ENCODE measurements at places on chromosomes 6 and 20.

- no peak for DNase-seq
These were observed 855 bp downstream of the BYSL start for GRCh38 chr6:41922154-41922553.

DNA sequence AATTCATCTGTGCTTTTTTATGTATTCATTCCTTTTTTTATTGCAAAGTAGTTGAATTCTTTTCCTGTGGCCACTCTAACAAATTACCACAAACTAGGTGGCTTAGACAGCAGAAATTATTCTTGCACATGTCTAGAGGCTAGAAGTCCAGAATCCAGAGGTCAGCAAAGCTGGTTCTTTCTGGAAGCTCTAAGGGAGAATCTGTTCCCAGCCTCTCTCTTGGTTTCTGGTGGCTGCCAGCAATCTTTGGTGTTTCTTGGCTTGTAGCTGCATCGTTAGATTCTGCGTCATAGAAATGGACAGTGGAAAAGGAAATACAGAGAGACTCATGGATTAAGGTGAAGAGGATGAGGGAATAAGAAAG is 39.3 kb downstream of the GSTA2 start:
- no peak for DNase-seq

GRCh38 chr6:154112181-154112809 is 73.3 kb downstream of the OPRM1 start:
- DNase-seq = no peak

- no peak for DNase-seq
These were observed 185.2 kb upstream of the STXBP5 start for GRCh38 chr6:147019001-147019400.

GRCh38 chr20:3786126-3786484 is 435 bp downstream of the CENPB start:
- no peak for DNase-seq

GRCh38 chr20:4720977-4721349 is 746 bp upstream of the PRND start:
- no peak for DNase-seq

DNA sequence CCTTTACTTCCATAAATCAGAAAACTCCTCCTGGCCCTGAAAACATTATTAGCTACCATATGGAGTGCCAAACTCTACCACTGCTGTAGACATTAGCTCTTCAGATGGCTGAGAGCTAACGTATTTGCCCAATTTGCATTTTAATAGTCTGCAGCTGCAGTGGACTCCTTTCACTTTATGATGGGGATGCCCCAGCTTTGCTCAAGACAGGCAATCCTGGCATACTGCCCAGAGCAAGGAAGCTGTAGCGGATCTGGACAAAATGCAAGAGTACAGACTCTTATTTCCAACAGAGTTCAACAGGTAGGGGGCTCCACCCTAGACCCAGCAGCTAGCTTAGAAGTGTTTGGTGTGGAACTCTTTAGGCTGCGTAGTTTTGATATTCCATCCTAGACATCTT is 246.7 kb downstream of the FOXC1 start:
- peak; percentile 72 for DNase-seq

DNA sequence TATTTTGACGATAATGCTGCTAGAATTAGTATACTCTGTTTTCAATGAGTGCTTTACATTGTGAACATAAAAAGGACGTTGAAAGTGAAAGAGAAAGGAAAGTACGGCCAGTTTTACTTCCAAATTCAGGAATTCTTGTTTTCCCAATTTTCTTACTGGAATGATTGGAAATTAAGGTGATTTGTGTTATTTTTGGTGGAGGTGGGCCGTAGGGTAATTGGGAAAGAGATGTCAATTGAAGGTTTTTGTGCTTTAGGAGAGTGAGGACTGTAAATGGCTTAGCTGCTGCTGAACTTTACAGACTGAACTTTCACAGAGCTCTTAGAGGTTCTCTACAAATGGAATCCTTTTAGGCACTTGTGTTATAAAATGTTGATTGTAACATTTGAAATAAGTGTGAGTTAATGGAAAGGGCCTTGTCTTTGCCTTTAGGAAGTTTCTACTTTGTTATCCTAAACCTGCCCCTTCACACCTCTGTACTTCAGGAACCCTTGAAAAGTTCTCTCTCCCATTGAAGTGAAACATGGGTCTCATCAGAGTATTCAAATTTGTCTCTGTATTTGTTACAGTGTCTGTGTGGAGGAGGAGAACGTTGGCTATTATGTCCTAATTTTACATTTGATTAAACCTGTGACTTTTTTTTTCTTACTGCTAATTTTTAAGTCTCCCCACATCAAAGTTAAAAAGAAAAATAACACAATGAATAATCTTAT is 256.4 kb downstream of the ARID1B start:
- no peak for DNase-seq

- no peak for DNase-seq
These were observed 51.1 kb downstream of the FGD2 start for GRCh38 chr6:37056439-37057127.

DNA sequence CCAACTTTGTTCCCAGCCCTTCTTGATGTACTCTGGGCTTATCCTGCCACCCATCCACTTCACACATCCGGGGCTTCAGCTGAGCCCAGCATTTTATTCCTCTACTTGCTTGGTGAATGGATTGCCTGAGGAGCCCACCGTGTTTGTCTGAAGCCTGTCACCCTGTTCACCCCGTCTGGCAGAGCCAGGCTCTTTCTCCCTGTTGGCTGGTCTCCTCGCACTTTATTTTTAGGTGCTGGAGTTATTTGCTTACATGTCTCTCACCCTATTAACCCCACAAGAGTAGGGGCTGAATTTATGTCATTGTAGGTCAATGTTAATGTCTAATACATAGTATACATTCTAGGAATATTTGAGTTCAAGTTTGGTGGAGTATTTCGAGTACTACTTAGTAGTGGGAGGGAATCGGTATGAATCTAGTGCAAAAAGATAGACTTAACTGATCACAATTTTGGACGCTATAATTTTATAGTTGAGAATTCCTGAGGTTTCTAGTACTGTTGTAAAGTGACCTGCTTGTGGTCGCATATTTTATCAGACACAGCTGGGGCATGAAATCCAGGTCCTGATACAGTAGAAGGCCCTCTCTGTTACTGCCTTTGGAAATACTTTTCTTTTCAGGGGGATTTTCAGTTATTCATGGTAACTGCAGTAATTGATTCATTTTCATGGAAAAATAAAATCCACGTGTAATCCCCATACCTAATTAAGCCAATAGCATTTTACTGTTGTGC is 10.8 kb downstream of the JARID2 start:
- DNase-seq = no peak

DNA sequence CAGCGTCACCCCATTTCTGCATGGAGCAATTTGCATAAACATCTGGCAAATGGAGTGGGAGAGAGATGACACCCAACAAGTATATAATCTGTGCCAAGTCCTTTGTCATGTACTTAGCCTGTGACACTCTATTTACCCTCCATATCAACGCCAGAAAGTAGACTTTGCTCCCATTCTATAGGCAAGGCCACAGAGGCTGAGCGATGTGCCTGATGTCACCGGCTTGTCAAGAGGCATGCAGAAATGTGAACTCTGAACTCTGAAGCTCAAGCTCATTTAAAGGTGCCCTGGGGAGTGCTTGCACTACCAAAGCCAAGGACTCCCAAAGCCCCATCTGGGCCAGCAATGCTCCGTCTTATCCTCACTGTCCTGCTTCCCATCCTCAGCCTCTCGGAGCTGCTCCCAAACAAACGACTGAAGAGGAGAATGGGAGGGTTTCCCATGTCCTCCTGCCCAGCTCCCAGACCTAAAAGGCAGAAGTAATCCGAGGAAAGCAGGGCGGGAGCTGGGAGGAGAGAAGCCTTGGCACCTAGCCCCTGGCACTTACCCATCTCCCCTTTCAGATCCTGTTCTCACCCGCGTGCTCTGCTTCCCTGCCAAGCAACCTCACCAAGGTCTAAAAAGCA is 9.2 kb downstream of the CPNE5 start:
- no peak for DNase-seq

DNA sequence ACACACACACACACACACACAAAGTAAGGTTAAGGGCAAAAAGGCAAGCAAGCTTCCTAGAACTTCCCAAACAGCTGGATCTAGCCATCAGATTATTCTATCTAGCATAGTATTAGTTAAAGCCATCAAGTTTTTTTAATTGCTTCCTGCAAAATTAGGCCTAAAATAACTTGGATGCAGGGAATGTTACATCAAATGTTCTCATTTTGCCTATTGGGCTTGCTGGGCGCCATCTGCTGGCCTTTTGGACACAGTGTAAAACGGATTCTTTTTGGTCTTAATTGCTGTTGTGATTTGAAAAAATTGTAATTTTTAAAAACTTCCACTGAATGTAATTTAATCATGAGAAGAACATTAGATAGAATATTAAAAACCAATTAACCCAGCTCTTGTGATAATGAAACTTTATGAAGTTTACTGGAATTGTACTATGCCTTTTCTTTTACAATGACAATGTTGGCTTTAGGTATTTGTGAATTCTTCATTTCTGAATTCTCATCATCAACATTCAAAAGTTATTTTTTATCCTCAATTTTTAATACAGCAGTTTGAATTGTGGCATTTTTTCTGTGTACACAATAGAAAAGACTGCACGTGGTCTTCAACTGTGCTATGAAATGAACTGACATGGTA is 6.8 kb downstream of the MKKS start:
- DNase-seq = peak; percentile 28

DNA sequence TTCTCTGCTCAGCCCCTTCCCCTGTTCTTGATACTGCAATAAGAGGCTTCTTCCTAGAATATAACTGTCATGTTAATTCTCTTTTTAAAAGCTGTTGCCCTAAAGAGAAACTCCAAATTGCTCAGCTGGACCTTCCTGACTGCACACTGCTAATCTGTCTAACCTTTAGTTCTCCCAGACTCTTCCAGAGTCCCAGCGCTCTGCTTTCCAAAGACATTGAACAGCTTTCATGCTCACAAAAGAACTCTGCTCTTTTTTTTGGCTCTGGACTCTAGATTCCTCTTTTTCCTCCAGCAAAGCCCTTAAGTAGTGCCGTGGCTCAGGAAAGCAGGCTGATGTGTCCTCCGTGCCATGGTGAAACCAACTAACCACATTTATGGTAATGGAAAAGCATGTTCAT is 356.6 kb upstream of the RSPO3 start:
- DNase-seq = no peak

DNA sequence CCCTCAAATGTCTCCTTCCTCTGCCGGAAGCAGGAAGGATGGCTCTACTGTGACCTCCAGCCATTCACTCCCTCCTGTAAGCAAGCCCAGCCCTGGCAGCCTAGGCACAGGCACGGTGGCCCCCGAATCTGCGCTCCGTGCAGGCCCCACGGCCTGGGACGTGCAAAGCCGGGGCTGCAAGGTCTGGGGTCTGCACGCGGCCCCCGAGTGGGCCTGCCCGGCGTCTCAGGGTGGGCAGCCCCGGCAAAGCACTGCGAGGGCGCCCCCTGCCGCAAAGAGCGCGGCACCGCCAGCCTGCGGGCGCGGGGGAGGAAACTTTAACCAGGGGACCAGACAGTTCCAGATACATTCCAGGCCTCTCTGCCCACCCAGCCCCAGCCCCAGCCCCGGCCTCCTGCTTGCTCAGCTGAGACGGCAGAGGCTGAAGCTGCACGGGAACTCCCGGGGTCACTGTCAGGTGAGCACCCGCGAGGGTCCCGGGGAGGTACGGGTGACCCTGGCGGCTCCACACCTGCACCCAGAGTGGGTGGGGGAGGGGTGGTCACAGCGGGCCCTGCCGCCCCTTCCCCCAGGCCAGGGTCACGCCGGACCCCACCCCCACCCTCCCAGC is 98.8 kb downstream of the ASXL1 start:
- DNase-seq = no peak

GRCh38 chr6:126176282-126176681 is 163.6 kb upstream of the CENPW start:
- DNase-seq = no peak

DNA sequence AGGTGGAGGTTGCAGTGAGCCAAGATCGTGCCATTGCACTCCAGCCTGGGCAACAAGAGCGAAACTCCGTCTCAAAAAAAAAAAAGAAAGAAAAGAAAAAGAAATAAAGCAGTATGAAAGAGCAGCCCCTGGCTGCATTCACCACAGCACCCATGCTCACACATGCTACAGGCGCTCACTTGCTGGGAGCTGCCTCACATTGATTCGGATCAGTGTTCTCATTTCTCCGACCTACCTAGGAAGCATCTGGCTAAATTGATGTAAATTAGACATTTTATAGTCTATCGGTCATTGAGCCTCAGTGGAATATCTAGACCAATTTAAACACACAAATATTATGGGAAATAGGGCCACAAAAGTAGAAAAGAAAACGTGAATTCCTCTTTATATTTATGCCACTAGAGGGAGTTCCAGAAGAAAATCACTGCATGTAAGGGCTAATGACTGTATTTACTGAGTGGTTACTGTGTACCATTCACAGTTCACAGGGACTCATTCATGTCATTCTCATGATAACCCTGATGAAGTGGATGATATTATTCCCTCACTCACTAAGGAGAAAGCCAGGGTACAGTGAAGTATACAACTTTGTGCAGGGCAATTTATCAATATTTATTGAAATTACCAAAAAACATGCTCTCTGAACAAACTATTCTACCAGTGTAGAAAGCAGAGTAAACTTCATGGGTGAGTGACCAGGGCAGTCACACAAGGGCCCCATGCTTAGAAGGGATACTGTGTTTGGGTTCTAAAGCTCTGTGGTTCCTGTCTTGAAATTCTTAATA is 5.3 kb upstream of the MOG start:
- DNase-seq = peak; percentile 57

GRCh38 chr6:157982102-157982562 is 469 bp downstream of the SYNJ2 start:
- peak; percentile 42 for DNase-seq

Data from NCI-H748 treated with DMSO at 0.1 percent for 48 hours (cell line).